ENCODE measurements at places on chromosomes 13 and 19.

GRCh38 chr13:27839809-27840467 lies 47.7 kb downstream of the GSX1 start:
- DNase-seq, result no peak

GRCh38 chr19:30783212-30783611 lies 411.0 kb downstream of the ZNF536 start:
- no peak for DNase-seq

DNA sequence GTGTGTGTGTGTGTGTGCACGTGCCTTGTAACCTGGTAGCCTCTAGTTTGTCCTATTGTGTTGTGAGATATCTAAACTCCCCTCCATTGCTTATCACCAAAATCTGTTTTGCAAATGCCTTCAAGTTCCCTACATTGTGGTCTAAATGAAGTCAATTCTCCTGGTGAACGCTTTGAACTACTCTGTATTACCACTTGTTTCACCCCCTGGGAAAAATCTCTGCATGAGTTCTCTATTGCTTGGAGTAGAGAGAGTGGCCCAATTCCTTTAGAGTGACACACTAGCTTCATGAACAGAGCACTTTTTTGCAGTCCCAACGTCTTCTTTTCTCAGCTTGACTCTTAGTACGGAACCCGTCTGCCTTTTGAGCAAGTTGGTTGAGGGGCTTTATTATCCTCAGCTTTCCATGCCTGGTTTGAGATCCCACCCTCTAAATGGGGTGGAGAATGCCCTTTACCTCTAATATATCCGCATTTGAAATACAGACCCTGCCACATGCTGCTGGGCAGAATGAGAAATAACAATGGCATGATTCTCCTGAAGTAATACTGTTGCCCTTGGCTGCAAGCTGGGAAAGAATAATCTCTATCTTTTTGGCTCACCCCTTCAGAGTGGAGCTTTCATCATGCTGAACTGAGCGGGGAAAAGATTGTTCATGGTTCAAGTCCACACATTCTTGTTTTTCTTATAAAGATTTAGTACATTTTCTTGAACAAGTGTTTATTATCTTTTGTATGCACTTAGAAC lies 2545.3 kb downstream of the PCDH9 start:
- DNase-seq, result no peak

DNA sequence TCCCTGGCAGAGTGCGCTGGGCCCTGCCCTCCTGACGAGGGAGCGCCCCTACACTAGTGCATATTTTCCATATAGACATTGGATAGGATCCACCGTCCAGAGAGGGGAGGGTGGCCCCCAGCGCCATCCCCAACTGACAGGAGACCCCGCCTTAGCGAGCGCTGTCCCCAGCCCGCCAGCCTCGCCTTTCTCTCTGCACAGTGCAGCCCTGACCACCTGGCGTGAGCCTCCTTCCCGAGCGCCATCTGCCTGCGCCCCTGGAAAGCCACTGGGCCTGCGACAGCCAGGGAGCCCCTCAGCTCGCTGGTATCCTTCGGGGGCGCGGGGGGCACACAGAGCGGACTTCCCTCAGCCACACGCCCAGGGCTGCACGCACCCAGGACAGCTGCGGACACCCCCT lies 42.1 kb upstream of the ATP12A start:
- no peak for DNase-seq

GRCh38 chr19:12521996-12522395 lies 29.3 kb downstream of the ZNF564 start:
- DNase-seq, result no peak

DNA sequence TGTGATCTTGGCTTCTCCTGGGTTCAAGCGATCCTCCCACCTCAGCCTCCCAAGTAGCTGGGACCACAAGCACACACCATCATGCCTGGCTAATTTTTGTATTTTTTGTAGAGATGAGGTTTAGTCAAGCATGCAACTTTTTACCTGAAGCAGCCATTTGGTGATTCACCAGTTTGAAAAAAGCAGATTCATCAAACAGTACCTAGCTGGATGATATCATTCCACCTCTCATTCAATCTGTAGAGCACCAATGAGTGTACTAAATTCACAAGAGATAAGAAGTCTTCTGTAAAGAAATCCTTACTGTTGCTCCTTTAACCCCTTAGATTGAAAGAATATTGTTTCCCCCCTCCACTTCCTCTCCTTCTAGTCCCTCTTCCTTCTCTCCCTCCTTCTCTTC lies 261.1 kb upstream of the RFC3 start:
- DNase-seq, result no peak

DNA sequence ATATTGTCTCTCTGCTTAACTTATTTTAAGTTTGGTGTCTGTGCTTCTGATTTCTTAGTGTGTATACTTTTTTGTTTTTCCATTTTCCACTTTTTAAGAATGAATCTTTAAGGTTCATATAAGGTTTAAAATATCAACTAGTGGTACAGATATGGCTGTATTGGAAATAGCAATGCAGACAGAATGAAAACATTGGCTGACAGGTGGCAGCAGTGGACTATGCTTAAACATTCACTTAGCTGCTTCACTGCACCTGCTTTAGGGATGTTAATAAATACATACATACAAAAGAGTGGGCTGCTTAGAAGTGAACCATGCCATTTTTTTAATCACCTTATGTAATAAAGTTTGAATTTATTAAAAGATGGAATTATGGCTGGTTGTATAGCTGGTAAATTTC lies 27.3 kb downstream of the TM9SF2 start:
- peak; percentile 7 for DNase-seq

DNA sequence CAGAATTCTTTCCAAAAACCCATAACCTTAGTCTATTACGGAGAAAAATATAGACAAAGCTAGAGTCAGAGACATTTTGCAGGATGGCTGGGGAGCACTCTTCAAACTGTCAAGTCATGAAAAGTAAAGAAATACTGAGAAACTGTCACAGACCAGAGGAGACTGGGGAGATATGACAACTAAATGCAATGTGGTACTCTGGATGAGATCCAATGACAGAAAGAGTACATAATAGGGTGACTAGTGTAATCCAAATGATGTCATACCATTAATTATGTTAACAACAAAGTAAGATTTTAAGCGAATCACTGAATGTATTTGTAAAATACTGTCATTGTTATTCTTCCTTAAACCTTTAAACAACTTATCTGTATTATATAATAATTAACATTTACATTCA lies 393.8 kb downstream of the LIG4 start:
- no peak for DNase-seq

- DNase-seq, result no peak
Measured at GRCh38 chr13:108049211-108049610, 166.1 kb downstream of the LIG4 start.

DNA sequence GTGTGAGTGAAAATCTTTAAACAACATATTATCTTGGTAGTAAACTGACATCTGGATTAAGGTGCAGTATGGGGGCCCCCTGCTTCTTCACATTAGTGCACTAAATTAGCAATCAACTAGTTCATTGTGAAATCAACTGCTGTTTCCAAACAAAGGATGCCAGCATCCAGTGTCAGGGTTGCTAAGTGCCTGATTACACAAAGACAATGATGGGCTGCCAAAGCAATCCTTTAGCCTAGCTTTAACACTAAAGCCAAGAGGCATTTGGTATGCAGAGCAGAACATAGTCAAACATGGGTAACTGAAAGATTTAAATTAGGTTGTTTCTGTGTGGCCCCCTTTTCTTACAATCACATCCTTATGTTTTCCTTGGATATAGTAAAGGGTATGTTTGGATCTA lies 543.1 kb upstream of the SLITRK5 start:
- DNase-seq, result peak; percentile 9

- DNase-seq, result no peak
Measured at GRCh38 chr13:30133996-30134395, 173.4 kb downstream of the KATNAL1 start.

DNA sequence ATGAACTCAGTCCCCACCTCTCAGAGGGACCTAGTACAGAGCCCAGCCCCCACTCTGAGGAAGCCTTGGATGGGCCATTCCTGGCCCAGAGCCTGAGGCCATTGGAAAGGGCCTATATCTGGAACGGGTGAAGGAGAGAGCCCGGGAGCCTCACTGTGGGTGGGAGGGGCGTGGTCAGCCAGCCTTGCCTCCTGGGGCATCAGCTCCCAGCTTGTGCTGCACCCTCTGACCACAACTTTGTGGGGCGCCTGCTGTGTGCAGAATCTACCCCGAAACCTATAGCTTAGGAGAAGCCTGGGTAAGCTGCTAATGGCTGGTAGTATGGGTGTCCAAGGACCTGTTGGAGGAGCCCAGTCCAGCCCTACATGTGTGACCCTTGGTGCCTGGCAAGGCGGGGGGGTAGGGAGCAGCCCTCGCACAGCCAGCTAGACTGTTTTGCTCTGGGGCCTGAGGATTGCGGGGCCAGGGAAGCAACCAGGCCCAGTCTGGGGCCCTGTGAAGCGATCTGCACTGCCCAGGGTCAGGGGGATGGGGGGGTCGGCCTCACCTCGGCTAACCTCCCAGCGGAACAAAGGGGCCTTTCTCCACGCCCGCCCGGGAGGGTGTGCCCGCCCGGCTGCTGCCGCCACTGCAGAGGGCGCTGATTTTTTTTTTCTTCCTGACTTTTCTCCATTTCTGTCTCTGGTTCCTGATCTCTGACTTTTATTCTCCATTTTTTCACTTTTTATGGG lies 42.3 kb downstream of the LYL1 start:
- no peak for DNase-seq

- DNase-seq, result no peak
Measured at GRCh38 chr19:16051254-16052025, 24.9 kb upstream of the TPM4 start.

GRCh38 chr19:18651733-18652132 lies 14.9 kb downstream of the KLHL26 start:
- DNase-seq, result no peak

DNA sequence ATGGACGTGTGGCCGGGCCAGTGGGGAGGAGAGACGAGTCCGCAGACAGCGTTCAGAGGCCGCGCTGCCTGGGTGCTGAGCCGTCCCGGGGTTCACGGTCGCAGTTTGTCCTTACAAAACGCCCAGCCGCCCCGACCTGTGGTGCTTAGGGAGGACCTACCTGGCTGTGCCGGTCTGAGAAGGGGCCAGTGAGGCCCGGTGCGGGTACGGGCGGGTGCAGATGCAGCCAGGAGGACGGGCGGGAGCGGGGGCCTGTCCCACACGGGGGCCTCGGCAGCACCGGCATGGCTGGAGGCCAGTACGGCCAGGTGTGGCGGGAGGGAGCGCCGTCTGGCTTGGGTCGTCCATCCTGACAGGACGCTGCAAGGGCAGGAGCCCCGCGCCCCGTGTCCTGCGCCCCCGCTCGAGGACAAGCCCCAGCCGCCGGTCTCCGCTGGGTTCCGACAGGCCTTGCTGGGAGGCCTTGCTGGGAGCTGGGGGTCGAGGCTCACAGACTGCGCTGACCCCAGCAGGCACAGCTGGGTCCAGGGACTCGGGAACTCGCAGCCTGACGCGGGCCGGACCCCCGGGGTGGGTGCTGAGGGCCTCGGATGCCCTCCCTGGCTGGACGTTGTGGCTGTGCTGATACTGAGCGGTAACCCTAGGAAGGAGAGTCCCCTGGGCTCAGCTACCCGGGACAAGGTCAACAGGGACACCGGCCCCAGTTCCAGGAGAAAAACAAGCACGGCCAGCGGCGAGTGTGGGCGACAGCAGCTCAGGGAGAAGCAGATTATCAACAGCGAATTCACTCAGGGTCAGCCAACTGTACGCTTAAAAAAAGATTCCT lies 5.3 kb upstream of the PROZ start:
- DNase-seq, result no peak

- DNase-seq, result no peak
Measured at GRCh38 chr19:18397242-18398202, at the start of gene LRRC25. Gene LRRC25 (minus strand): TSS chr19:18397622. CDS start chr19:18396963, 659 bp downstream.

DNA sequence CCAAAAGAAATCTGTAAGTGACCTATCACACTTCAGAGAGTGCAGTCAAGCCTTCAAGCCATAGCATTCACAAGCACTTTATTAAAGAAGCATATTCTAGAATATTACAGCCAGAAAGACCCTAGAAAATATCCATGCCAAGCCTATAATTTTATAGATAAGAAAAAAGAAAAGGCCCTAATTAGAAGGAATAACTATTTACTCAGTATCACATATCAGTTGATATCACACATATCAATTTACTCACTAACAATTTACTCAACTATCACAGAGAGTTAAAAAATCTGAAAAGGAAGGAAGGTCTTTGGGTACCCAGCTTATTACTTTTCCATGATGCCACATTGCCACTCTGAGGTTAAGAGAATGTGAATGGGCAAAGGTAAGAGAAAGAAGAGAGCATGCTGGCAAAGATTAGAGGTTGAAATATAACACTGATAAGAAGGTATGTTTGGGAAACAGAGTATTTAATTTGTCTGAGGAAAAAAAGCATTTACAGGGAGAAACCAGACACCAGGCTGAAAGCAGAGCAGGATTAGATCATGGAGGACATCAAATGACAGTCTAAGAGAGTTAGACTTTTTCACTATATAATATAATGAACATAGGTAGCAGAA lies 186.2 kb downstream of the VWA8 start:
- no peak for DNase-seq

DNA sequence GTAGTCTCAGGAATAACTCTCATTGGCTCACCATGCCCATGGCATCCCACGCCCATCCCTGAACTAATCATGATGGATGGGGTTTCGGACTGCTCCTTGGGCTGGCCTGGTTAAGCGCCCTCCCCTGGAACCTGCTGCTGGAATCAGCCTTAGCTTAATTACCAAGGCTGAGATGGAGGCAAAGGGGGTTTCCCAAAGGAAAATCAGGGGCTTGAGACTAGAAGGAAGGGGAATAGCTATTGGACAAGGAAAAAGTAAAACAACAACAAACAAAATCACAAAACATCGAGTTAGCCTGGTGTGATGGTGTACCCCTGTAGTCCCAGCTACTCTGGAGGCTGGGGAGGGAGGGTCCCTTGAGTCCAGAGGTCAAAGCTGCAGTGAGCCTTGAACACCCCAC lies 25.7 kb upstream of the SHKBP1 start:
- DNase-seq, result no peak

GRCh38 chr19:48755084-48755641 lies at the start of gene FGF21:
Gene FGF21 (plus strand): TSS chr19:48755524. CDS start chr19:48756237, 713 bp downstream.
- no peak for DNase-seq

DNA sequence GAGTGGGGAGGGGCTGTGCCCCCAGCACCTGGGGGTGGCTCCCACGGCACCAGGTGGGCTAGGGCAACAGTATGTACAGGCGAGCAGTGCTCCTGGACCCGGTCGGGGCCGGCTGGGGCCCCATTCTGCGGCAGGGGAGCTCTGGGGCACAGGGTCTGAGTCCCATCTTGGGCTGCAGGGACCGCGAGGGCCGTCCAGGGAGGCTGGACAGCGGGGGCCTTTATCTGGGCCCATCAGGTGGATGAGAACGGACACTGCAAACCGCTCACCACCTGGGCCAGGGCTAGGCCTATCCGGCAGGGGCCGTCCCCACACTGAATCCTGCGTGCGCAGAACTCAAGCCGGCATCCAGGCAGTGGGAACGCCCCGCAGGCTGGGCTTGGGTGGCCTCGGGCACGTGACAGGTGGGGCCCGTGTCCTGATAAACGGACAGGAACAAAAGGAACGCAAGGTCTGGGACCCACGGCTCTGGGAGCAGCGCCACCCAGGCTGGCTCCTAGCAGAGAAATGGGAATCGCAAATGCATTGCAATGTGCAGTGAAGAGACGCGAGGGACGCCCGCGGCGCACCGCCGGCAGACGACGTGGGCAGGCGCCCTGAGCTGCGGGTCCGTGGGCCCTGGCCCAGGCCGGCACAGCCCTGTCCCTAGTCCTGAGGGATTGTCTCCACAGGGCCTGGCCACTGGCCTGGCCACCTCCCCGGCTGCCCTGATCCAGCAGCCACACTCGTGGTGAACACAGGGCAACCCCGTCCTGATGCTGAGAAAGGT lies 29.7 kb downstream of the BTBD2 start:
- no peak for DNase-seq

GRCh38 chr13:92621985-92622384 lies 604.6 kb upstream of the GPC6 start:
- DNase-seq, result no peak

Data from NCI-H1092 (cell line).